ENCODE measurements at places on chromosomes 16 and 17.
A peak's percentile ranks its signal among the peaks of the same experiment; 100 is the strongest.

- no peak for DNase-seq
Measured at GRCh38 chr17:61695779-61696337, 104.8 kb upstream of the NACA2 start.

DNA sequence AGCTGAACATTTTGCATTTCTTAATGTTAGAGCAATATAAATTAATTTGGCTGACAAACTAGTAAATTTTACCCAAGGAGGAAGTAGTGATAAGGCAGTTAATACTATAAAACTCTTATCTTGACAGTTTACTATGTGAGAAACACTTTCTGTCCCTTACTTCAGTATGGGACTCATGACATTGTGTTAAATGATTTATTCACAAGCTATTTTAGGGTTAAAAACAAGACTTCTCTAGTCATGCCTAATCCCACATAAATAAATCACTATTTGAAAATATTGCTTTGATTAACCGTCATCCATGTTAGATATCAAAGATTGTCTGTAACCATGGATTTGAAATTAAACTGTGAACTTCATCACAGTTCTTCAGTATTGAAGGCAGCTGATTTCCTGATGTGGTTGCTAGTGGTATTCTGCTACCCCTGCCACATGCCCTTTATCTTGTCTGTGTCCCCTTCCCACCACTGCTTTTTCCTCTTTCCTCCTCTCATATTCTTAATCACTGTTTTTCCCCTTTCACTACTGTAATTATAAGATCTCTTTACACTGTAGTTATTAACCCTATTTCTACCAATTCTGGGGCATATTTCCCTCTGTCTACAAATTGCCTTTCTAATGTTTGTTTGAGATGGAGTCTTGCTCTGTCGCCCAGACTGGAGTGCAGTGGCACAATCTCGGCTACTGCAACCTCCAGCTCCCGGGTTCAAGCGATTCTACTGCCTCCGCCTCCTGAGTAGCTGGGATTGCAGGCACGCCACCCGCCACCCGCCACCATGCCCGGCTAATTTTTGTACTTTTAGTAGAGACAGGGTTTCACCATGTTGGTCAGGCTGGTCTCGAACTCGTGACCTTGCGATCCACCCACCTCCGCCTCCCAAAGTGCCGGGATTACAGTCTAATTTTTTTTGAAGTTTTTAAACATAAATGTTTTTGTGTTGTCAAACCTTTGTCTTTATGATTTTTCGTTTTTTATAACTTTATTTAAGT, 95.6 kb downstream of the STXBP4 start:
- DNase-seq = no peak

DNA sequence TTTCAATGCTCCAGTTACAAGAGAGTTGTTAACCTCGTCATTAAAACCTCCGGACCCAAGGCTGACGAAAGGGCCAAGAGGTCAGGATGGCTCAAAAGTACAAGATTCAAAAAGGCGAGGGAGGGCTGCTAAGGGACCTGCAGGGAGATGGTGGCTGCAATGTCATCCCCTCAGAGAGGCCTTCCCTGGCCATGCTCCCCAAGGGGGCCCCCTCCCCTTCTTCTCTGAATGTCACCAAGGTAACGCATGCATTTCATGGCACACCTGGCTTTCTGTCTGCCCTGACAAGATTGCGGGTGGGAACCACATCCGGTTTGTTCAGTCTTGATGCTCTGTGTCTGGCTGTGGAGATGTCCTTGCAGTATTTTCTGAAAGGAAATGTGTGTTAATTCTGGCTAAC, 89.9 kb downstream of the C16orf78 start:
- no peak for DNase-seq

DNA sequence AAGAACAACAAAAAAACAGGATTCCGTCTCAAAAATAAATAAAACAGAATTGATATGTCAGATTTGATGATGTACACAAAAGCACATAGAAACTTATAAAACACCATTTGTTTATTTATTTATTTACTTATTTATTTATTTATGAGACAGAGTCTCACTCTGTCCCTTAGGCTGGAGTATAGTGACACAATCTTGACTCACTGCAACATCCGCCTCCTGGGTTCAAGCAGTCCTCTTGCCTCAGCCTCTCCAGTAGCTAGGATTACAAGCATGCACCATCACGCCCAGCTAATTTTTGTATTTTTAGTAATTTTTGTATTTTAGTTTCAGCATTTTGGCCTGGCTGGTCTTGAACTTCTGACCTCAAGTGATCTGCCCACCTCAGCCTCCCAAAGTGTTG, 21.4 kb downstream of the BCAS3 start:
- DNase-seq = no peak

DNA sequence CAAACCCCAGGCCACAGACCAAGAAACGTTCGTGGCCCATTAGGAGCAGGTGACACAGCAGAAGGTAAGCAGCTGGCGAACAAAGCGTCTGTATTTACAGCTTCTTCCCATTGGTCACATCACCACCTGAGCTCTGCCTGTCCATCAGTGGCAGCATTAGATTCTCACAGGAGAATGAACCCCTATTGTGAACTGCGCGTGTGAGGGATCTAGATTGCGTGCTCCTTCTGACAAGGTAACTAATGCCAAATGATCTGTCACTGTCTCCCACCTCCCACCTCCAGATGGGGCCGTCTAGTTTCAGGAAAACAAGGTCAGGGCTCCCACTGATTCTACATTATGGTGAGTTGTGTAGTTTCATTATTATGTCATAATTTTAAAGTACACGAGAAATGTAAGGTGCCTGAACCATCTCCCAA, 186.3 kb downstream of the CPPED1 start:
- DNase-seq = no peak

DNA sequence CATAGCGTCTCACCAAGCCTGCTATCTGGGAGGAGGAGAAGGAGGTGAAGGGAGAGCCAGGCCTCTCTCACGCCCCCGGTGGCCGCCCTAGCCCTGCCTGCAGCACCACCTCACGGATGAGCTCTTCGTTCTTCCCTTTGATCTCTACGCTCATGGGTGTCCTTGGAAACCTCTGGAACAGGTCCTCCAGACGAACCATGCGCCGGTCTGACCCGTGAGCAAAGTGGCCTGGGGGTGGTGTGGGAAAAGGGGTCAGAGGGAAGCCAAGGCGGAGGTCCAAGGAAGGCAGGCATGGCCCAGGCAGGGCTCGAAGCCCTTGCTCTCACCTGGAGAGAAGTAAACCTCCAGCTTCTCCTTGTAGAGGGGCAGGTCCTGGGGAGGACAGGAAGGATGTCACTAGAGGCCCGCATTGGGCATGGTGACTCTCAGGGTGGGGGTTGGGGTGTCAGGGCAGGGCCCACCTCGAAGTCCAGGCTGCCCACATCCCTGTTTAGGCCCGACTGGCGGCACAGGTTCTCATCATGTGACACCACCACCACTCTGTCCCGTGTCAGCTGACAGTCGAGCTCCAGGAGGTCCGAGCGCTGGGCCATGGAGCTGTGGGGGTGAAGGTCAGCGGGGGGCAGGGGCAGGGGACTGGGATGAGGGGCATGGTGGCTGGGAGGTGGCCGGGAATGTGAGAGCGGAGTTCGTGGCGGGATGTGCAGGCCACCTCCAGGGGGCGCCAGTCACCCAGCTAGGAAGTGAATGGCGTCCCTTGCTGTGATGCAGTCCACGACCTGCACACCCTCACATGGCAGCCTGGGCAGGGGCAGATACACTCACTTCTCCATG, 923 bp downstream of the GDPD3 start:
- no peak for DNase-seq

GRCh38 chr17:82128287-82128686, 30.3 kb upstream of the FASN start:
- DNase-seq = no peak

GRCh38 chr17:74442670-74443515, 11.0 kb downstream of the GPRC5C start:
- no peak for DNase-seq

GRCh38 chr16:26396511-26397235, 670.1 kb upstream of the C16orf82 start:
- no peak for DNase-seq

- DNase-seq = no peak
Measured at GRCh38 chr17:34584805-34585416, 5.5 kb downstream of the TMEM132E start.

DNA sequence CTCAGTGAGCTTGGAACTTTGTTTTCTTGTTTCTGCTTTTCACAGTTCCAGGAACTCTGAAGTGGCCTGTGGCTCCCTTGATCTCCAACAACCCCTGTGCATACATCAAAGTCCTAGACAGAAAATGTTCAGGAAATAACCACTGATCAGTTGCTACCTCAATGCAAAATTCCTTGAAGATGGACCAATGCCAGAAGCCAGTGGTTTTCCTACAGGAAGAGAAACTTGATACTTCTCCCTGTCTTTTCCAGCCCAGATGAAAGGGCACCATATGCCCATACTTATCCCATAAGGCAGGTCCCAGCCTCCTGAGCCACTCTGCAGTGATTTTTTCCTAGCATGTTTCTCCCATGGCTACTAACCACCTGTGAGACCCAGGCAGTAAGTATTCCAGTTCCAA, 12.3 kb upstream of the CDRT4 start:
- DNase-seq = no peak

- peak; percentile 73 for DNase-seq
Measured at GRCh38 chr17:51372345-51373004, 112.1 kb downstream of the UTP18 start.

DNA sequence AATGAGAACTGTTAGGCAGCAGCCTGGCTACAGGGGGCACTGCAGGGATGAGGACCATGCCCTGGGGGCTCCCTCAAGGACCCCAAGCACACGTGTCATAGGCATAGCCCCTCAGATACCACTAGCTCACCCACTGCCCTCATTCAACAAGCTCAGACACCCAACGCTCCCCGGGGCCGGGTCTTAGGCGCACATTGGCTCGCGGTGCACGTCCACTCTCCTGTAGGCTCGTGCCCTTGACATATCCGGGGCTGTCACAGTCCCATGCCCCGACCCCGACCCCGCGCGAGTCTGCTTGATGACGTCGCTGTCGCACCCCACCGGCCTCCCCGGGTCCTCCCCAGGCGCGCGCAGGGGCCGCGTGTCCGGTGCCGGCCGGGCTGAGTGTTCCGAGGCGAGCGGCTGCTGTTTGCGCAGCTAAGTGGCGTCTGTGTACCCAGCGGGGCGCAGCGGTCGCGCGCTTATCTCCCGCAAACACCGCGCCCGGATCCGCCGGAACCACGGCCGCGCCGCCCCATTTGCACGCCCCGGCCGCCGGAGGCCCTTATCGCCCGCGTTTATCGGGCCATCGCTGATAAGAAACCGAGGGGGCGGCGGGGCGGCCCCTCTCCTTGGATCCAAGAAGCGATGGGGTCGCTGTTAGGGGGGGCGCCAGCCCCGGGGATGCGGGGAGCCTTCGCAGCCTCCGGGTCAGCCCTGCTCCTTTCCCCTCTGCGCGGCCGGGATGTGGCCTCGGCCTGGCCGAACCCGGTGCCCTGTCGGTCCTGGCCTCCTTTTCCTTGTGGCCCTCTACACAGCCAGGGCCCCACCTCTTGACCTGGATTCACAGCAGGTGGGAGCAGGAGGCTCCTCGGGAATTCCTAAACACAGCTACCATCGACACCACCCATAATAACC, 20.7 kb upstream of the NAGS start:
- DNase-seq = no peak

DNA sequence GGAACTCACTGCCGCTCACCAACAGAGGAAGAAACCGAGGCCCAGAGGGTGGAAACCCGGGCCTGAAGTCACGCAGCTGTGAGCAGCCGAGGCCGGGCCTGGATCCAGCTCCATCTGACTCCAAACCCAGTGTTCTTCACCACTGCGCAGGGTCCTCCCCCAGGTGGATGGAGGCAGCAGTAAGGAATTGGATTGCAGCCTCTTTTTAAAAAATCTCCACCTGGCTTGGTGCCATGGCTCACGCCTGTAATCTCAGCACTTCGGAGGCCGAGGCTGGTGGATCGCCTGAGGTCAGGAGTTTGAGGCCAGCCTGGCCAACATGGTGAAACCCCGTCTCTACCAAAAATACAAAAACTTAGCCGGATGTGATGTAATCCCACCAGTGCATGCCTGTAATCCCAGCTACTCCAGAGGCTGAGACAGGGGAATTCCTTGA, 177.2 kb downstream of the FOXL1 start:
- peak; percentile 57 for DNase-seq

GRCh38 chr17:29150161-29150560, 30.0 kb downstream of the MYO18A start:
- no peak for DNase-seq

DNA sequence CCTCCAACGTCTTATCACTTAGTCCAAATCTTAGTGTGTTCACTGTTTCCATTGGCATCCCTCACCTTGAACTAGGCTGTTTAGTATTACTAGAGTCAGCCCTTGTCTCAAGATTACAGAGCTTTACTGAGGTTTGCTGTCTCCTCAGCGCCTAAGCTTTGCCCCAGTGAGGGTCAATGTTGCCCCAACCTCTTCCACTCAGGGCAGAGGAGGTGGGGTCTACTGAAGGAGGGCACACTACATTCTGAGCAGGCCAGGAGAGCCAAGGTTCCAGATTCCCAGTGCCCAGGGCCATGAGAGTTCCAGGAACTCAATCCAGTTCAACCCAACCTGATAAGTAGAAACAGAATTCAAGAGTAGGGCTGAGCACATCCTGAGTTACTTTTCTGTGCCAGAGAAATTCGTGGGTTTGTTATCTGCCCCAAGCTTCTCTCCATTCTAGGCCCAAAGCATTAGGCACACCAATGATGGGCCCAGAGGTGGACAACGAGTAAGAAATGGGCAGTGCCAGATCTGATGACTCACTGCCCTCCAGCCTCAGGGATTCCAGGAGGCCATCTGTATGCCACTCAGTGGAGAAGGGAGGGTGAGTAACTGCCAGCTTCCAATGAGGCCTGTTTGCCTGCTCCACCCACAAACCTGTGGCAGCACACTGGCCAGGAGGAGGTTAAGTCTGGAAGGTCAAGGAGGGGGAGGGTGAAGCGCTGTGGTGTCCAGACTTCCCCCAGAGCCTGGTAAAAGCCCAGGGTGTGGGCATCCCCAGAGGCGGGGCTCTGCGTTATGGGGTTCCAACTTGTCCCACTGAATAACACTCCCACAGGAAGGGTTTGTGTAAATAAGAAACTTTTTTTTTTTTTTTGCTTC, 8.2 kb downstream of the TUBG2 start:
- DNase-seq = peak; percentile 93

DNA sequence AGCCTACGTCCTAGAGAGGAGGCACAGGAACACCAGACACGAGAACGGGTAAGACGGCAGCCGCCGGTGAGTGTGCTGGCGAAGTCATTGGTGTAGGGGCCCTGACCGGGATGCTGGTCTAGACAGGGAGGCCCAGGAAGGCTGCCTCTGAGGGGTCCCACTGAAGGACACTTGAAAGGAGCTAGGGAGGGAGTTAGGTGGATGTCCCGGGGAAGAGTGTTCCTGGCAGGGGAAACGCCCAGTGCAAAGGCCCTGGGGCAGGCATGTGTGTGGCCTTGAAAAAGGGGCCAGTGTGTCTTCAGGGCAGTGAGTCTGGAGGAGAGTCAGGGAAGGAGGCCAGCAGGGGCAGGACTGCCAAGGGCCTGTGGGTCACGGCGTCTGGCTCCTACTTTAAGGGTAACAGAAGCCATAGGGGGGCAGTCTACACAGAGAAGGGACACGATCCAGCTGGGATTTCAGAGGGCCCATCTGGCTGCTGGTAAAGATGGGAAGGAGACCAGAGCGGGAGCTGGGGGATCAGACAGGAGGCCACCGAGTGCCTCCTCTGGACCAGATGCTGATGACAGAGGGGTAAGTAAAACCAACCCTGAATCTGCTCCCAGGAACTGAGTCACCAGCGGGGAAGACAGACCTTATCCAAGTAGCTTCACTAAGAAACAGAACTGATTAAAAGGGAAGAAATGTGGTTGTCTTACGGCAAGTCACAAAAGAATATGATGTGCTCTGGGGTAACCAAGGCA, 115.9 kb downstream of the LITAF start:
- DNase-seq = no peak

GRCh38 chr16:21563676-21564075, 35.7 kb upstream of the METTL9 start:
- DNase-seq = no peak

- no peak for DNase-seq
Measured at GRCh38 chr17:5069724-5070123, 8.5 kb upstream of the ZFP3 start.

All from RCC 7860 (cell line).